ENCODE measurements at places on chromosomes 12 and 14.

DNA sequence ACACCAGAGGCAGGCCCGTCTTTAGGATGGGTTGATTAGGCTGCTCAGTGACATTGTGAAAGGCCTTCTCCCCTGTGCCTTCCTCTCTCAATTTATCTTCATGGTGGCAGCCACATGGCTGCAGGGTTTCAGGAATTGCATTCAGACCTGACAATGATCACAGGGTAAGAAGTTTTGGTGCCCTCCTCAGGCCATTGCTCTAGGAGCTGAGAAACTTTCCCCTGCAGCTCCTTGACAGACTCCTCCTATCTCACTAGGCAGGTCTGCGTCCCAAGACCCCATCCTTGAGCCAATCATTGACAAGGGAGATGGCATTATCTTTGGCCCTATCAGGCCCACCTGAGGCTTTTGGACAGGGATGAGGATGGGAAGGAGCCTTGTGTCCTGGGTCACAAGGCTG is 57.4 kb upstream of the ANO4 start:
- no peak for DNase-seq

- no peak for DNase-seq
Measured at GRCh38 chr14:30214461-30215090, 286.9 kb upstream of the PRKD1 start.

GRCh38 chr12:41467591-41468325 is 279.6 kb downstream of the PDZRN4 start:
- DNase-seq, result no peak

- DNase-seq, result no peak
Measured at GRCh38 chr12:57159311-57159710, 11.9 kb upstream of the LRP1-AS start.

GRCh38 chr14:87044807-87045206 is 948.2 kb downstream of the GALC start:
- DNase-seq, result no peak

DNA sequence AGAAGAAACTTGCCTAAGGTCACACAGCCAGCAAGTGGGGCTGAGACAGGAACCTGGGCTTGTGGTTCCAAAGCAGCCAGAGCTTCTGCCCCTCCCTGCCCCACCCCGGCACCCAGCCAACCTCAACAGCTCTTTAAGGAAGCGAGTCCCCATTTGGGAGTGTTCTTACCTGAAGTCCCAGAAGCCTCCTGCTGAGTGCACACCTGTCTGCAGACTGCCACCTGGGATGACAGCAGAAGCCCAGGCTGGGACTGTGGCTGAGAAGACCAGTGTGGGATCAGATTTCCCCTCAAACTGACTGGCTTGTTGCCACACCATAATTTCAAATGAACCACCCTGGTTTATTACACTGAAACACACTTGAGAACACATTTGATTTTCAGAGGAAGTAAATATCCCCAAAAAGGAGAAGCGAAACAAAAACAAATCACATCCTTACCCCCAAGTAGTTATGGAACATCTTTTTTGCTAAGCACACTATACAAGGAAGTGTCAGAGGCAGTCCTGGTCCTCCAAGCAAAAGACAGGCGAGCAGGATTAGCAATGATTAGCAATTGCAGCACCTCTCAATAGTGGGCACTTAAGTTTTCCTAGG is 6.3 kb upstream of the RIN3 start:
- DNase-seq, result no peak

- DNase-seq, result no peak
Measured at GRCh38 chr12:117761528-117762100, 207.2 kb downstream of the KSR2 start.

DNA sequence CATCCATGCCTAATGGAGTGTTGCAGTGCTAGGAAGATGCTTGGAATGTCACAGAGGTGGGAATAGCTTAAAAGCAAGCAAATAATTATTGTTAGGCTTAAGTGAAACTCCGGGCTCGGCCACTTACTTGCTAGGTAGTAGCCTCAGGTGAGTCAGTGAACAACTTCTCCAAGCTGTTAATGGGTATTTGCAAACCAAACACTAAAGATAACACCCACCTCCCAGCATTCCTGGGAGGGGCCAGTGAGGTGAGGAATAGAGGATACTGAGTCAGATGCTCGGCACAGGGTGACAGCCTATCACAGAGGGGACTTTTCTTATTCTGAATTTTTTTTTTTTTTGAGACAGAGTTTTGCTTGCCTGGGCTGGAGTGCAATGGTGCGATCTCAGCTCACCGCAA is 151.2 kb upstream of the RFLNA start:
- DNase-seq, result no peak

- no peak for DNase-seq
Measured at GRCh38 chr12:2341871-2342270, 289.1 kb downstream of the CACNA1C start.

GRCh38 chr12:25269701-25270100 is 19.0 kb upstream of the KRAS start:
- no peak for DNase-seq

GRCh38 chr14:64671591-64671990 is 32.6 kb upstream of the PLEKHG3 start:
- DNase-seq, result no peak

- DNase-seq, result no peak
Measured at GRCh38 chr12:92275443-92276154, 130.0 kb upstream of the BTG1 start.

DNA sequence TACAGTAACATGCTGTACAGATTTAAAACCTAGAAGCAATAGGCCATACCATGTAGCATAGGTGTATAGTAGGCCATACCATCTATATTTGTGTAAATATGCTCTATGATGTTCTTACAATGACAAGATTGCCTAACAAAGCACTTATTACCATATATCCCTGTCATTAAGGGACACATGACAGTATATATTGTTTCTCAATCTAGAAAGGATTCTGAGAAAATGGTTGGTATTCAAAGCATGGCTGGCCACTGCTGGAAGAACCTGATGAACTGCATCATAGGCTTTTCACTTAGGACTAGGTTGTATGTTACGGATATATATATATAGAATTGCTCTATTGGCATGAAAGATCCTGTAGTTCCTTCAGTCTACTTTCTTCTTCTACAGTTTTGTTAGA is 125.2 kb upstream of the SLC38A2 start:
- DNase-seq, result no peak

DNA sequence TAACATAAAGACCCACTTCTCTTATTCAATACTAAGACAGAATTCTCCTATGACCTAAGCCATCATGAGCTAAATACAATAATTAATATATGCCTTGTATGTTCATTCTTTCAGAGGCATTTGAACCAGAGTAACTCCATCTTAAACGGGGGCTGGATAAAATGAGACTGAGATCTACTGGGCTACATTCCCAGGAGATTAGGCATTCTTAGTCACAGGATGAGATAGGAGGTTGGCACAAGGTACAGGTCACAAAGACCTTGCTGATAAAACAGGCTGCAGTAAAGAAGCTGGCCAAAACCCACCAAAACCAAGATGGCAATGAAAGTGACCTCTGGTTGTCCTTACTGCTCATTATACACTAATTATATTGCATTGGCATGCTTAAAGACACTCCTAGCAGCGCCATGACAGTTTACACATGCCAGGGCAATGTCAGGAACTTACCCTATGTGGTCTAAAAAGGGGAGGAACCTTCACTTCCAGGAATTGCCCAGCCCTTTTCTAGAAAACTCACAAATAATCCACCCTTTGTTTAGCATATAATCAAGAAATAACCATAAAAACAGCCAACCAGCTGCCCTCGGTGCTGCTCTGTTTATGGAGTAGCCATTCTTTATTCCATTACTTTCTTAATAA is 260.7 kb downstream of the SSPN start:
- DNase-seq, result no peak

- no peak for DNase-seq
Measured at GRCh38 chr14:94303111-94303510, 10.0 kb upstream of the SERPINA10 start.

GRCh38 chr14:21066882-21067502 is 3.1 kb upstream of the ARHGEF40 start:
- DNase-seq, result no peak

DNA sequence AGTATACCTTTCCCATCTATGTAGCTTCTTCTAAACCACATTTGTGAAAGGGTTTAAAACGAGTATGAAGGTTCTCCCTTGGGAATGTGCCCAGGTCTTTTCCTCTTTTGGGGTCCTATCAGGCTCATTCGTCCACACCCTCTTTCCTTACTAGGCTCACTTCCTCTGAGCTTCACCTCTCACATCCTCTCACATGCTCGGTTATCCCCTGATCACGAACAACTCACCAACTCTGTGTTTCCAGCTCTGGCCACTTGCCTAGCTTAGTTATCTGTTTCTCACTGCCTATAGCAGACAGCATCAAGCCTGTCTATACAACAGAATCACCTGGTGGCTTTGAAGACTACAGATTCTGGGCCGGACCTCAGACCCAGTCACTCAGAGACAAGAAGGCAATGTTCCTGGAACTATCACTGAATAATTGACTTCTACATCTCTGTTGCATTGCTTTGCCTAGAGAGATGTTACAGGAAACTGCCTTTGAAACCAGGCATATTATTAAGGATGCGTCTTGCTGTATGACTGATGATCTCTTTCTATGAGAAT is 158.2 kb downstream of the FOXN3 start:
- DNase-seq, result no peak

- no peak for DNase-seq
Measured at GRCh38 chr14:87896393-87897380, 96.3 kb downstream of the GALC start.

DNA sequence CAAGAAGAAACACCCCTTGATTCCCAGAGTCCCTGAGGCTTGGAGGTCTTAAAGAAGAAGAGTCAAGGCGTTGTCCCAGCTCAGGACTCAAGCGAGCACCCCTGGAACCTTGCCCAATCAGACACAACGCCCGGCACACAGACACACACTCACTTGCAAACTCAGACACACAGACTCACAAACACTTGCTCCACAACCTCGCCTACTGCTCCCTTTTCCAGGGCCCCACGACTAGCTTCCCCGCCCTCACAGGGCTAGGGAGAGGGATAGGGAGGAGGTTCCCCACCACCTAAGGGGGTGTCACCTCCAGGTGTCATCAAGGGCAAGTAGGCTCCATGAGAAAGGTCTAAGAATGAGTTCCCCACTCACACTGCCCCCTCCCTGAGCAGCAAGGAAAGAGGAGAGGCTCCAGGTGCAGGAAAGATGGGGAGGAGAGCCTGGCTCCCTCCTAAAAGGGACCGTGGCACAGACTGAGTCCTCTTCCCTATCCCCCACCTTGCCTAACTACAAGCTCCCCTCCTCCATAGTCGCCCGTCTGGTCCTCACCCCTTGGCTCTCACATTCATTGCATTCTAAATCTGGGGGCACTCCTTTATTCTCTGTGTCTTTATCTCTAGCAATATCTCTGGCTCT is 717 bp downstream of the WNT10B start:
- DNase-seq, result no peak

All from stimulated activated CD8-positive, alpha-beta memory T cell treated with anti-CD3 and anti-CD28 coated beads, Interleukin-7, amount 100 ng/mL, for 24 hours (primary cell).